Activated T-helper 17 cell treated with anti-CD3 and anti-CD28 coated beads, Interleukin-2, amount 50 U/mL, for 72 hours (primary cell): ENCODE measurements at places on chromosomes 4 and X.

DNA sequence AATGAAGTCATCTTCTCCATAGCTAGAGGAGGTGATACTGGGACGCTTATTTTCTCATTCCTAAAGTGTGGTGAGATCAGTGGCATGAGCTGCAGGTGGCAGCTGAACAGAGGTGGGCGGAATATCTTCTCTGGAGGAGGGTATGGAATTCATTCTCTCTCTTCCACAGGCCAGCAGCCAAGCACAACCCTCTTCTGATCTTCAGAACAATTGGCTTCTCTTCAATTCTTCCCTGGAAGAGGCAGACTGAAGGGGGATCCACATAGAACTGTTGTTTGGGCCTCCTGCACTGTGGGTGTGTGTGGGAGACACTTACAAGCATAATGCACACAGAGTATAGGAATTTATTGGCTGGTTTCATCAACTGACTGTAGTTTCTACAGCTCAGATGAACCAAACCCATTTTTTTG is 180.4 kb upstream of the RASGEF1B start:
- H3K27ac ChIP-seq, result peak overlapping the region; percentile 85
- no peaks in the 10 kb centered on the region for H3K36me3 ChIP-seq
- ATAC-seq, result peak; percentile 63
- peak overlapping the region; percentile 21 for H3K4me3 ChIP-seq

DNA sequence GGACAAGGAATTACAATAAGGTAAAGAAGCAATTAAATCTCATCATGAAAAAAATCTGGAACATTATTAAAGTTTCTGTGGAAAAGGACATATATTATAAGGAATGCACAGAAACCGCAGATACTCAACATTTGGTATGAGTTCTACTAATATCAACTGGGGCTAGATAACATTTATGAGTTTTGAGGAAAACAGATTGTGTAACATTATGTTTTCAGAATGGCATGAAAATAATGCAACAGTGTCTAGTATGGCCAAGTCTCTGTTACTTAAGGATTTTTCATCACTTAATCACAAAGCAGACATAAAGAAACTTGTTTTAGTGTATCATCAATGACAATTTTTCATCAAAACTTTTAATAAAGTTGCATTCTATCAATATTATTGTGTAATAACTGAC is 785.0 kb downstream of the GLUD2 start:
- no peaks in the 10 kb centered on the region for H3K36me3 ChIP-seq
- no peak for ATAC-seq
- no peak overlapping the region for H3K27ac ChIP-seq
- no peaks in the 10 kb centered on the region for H3K27me3 ChIP-seq

DNA sequence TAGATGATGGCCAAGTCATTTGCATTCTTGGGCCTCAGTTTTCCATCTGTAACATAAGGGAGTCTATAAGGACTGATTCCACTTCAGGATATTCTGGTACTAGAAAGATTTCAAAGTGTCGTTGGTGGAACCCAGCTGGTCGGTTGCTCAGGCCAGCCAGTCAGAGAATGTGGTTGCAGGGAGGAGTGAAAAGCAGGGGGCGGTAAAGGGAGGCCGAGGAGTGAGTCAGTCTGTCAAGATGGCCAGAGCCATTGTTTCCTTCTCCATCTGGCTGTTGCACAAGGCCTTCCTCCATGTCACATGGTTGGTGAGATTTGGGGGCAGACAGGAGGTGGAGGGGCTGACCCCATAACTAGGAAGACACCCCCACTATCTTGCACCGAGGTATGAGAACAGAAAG is 38.2 kb downstream of the STARD8 start:
- peaks cover 10% of the 10 kb centered on the region for H3K4me1 ChIP-seq
- no peak overlapping the region for H3K27ac ChIP-seq
- H3K4me3 ChIP-seq, result peak overlapping the region; percentile 75
- ATAC-seq, result peak; percentile 37
- H3K36me3 ChIP-seq, result no peaks in the 10 kb centered on the region

DNA sequence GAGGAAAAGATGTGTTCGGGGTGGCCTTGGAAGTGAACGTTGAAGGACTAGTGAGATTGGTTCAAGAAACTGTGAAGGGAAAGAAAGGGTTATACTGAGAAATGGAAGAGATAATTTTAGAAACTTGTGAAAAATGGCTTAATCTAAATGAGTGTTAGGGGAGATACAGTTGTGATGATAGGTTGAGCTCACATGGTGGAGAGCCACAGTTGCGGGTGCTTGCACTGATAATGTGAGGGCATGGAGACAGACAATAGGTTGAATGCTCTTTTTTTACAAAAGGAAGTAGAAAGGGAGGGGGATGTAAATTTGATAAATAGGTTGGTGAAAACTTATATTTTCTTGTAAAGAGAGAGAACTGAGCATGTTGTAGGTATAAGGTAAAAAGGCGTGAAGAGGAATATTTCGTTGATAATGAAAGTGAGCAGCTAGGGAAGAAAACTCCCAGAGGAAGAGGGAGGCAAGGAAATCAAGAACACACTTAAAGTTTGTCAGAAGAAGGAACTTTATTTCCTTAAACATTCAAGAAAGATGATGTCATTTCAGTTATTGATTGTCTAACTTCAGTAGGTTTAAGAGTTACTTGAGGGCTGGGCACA is 8.2 kb downstream of the AREG start:
- H3K27ac ChIP-seq, result no peak overlapping the region
- peaks cover 24% of the 10 kb centered on the region for H3K36me3 ChIP-seq
- H3K4me1 ChIP-seq, result no peaks in the 10 kb centered on the region
- ATAC-seq, result no peak
- peaks cover 3% of the 10 kb centered on the region for H3K27me3 ChIP-seq

DNA sequence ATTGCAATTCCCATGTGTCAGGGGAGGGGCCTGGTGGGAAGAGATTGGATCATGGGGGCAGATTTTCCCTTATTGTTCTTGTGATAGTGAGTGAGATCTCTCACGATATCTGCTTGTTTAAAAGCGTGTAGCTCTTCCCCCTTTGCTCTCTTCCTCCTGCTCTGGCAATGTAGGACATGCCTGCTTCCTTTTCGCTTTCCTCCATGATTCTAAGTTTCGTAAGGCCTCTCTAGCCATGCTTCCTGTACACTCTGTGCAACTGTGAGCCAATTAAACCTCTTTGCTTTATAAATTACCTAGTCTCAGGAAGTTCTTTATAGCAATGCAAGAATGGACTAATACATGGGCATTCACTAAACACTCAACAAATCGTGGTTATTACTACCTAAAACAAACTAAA is 37.2 kb upstream of the PAPSS1 start:
- ATAC-seq, result no peak
- H3K4me1 ChIP-seq, result no peaks in the 10 kb centered on the region
- peaks cover 4% of the 10 kb centered on the region for H3K27me3 ChIP-seq
- no peaks in the 10 kb centered on the region for H3K36me3 ChIP-seq
- H3K4me3 ChIP-seq, result no peak overlapping the region

- ATAC-seq, result no peak
- H3K27me3 ChIP-seq, result no peaks in the 10 kb centered on the region
- H3K4me1 ChIP-seq, result no peaks in the 10 kb centered on the region
- H3K36me3 ChIP-seq, result no peaks in the 10 kb centered on the region
These were observed 74.4 kb upstream of the RBMX start for GRCh38 chrX:136954930-136955329.

DNA sequence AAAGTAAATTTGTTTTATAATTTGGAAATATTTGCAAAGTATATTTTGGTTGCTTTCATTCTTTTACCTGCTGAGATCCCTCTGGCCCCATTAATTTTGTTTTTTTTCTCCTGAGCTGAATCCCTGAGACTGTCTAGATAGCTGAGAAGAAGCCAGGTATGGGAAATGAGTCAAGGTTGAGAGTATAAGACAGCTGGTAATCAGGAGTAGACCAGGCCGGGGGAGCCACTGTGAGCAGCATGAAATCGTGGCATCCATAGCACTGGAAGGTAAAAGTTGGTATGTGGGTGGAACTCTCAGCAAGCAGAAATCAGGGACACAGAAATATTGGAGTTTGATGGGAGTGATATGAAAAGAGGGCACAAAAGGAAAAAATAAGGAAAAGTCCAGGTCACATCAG is 164.5 kb downstream of the FHIP1A start:
- H3K27me3 ChIP-seq, result peaks cover 7% of the 10 kb centered on the region
- no peaks in the 10 kb centered on the region for H3K36me3 ChIP-seq
- no peak overlapping the region for H3K27ac ChIP-seq
- H3K4me1 ChIP-seq, result no peaks in the 10 kb centered on the region
- no peak overlapping the region for H3K4me3 ChIP-seq

DNA sequence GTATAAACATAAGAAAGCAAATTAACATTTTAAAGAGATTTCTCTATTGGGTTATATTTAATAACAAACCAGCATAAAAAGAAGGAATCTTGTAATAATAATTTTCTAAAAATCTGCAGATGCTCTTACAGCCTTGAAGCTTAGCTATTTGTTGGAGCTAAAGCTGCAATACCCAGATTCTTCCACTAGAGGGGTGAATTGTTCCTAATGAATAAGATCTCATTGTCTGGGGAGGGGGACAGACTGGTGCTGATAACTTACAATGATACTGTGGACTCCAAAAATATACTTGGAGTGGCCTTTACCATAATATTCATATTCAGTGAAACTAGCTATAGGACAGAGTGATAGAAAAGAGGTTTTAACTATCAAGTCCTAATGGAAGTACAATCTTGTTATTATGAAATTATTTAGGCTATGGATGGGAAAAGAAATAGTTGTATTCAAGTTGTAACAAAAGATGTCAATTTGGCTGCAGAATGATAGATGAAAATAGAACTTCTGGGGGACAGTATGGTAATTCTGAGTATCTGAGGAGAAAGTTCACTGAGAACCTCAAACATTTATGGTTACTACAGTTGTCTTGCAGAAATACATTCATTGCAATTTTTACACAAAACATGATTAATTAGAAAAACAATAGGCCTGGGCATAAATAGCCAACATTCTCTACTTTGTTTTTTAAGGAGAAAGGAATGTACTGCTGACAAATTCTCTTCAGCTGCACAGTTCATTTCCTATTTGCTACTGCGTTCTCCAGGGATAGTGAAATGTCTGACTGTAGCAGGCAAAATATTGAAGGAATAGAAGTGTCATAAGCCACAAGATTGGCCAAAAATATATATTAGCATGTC is 443.3 kb downstream of the GBA3 start:
- H3K4me1 ChIP-seq, result no peaks in the 10 kb centered on the region
- no peaks in the 10 kb centered on the region for H3K36me3 ChIP-seq
- no peak for ATAC-seq
- H3K27ac ChIP-seq, result no peak overlapping the region
